ENCODE measurements at places on chromosomes 3 and 15.

DNA sequence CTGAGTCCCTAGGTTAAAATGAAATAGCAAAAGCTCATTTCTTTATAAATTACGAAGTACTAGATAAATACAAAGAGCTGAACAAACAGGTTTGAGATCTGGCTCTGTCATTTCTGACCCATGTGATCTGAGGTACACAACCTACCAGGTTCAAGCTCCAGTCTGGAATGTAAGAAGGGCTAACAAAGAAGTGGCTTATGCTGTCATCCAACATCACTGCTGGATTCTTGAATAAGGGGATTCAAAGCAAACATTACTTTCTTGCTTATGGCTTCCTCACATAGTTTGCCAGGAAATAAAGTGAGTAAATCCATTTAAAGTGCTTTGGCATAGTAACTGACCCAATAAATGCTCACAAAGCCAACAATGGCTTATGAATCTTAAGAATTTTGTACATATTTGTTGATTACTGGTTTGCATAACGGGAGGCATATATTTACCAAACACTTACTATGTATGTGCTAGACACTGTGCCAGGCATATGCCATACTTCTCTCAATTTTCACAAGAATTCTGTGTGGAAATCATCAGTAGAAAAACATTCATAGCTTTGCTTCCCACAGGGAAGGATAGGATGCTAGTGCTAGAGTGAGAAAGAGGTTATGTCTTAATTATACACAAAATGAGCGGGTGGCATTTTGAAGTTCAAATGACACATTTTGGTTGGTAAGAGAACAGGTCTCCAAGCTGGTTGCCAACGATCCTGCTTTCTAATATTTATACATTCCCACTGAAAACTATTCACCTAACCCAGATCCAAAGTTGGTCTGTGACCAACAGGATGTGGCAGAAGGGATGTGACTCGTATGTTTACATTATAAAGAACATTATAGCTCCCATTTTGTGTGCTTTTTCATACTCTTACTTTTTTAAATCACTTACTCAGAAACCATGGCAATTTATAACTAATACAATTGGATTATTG lies 38.7 kb upstream of the CSPG5 start:
- DNase-seq, result no peak

GRCh38 chr3:31495971-31496665 lies 36.6 kb upstream of the STT3B start:
- DNase-seq, result no peak

DNA sequence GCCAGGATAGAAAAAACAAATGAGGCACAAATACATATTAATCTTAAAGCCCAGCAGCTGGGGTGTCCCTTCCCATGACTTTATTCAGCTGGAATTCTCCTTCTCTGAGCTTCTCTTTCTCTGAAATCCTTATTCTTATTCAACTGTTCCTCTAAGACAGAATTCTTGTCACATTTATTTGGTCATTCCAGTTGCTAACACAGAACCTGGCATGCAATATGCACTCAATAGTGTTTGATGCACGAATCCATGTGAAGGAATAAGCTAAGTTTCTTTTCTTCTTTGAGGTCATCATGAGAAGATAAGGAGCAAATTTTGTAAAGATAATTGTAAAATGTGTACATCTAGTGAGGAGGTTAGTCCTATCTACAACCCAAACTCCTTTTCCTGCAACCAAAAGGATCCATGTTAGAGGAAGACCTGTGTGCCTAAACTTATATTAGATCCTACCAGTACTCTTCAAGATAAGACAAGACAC lies 154.2 kb upstream of the KCNMB2 start:
- no peak for DNase-seq

GRCh38 chr3:73315706-73316105 lies 254.2 kb downstream of the EBLN2 start:
- DNase-seq, result no peak

DNA sequence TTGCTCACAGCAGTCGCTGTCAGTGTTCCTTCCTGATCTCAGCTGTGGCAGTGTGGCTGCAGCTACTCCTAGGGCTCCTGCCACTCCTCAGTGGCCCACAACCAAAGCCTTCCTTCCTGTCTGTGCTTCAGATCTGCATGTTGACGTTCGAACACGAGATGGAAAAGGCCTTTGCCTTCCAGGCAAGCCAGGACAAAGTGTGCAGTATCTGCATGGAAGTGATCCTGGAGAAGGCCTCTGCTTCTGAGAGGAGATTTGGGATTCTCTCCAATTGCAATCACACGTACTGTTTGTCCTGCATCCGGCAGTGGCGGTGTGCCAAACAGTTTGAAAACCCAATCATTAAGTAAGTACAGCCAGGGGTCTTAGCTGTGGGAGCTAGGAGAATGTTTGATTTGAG lies 17.8 kb downstream of the MKRN2 start:
- DNase-seq, result no peak

- DNase-seq, result no peak
These were observed 14.0 kb upstream of the STAC start for GRCh38 chr3:36366308-36366707.

- no peak for DNase-seq
These were observed 138.2 kb downstream of the UBE2E2 start for GRCh38 chr3:23341147-23341838.

DNA sequence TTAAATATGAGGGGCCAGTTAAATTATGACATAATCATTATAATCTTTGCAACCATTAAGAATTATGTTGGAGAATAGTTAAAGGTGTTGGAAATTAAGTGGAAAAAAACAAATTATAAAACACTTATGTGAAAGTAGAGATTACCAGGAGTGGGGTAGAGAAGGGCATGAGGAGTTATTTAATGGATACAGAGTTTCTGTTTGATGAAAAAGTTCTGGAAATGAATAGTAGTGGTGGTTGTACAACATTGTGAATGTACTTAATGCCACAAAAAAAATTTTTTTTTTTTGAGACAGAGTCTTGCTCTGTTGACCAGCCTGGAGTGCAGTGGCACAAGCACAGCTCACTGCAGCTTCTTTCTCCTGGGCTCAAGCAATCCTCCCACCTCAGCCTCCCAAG lies 25.1 kb upstream of the TNIK start:
- no peak for DNase-seq

- no peak for DNase-seq
These were observed 27.1 kb upstream of the SKIL start for GRCh38 chr3:170330366-170330765.

- DNase-seq, result no peak
These were observed 57.6 kb downstream of the ADAMTS17 start for GRCh38 chr15:100284191-100284590.

All from stimulated activated CD4-positive, alpha-beta T cell treated with anti-CD3 and anti-CD28 coated beads, TNF-alpha, amount 100 ng/mL, for 48 hours (primary cell).